ENCODE measurements at places on chromosomes 12 and 14.

- no peak for DNase-seq
These were observed 20.1 kb downstream of the SPRING1 start for GRCh38 chr12:116717466-116718437.

DNA sequence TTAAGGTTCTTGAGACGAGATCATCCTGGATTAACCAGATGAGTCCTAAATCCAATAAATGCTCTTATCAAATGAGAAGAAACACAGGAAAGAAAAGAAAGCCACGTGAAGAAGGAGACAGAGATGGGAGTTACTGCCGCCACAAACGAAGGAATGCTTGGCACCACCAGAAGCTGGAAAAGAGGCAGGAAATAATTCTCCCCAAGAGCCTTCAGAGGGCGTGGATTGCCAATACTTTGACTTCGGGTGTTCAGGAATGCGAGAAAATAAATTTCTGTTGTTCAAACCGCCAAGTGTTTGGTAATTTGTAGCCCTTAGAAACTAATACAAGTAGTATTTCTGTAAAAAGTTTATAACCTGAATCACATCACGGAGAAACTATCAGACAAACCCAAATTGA lies 31.3 kb downstream of the ABCD2 start:
- no peak for DNase-seq

GRCh38 chr14:71464840-71465239 lies 467.4 kb upstream of the RGS6 start:
- DNase-seq: no peak

GRCh38 chr12:51636581-51636980 lies 45.5 kb downstream of the SCN8A start:
- DNase-seq: no peak

- no peak for DNase-seq
These were observed 122.5 kb downstream of the DAD1 start for GRCh38 chr14:22466491-22466890.

DNA sequence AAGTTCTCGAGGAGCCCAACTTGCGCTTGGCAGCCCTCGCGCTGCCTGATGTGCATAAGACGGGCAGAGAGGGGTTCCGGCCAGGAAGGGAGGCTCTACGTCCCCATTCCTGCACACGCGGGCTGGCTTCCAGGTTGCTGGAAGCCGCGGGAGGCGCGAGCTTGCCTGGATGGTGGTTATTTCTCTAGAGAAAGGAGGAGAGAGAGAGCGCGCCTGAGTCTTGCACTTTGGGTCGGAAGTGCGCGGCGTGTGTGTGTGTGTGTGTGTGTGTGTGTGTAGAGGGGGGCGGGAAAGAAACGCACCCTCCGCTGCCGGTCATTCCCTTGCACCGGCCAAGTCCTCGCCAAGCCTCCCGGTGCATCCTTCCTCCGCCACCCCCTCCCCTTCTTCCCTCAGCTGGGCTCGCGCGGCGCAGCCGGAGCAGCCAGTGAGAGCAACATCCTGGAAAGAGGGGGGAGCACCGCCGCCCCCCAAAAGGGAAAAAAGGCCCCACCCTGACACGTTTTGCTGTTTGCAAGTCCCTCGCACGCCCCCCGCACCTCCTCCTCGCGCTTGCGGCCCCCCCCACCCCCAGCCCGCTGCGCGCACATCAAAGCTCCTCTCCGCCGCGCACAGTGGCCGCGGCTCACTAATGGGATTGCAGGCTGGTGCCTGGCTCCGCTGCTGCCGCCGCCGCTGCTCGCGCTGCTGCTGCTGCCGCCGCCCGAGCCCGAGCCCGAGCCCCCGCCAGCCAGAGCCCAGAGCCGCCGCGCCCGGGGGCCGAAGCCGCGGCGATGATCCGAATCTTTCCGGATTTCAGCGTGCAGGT lies 4.4 kb upstream of the NPAS3 start:
- DNase-seq: no peak

- no peak for DNase-seq
These were observed 2.7 kb upstream of the BEGAIN start for GRCh38 chr14:100589760-100590469.
